ENCODE measurements at places on chromosomes 3 and 15.

DNA sequence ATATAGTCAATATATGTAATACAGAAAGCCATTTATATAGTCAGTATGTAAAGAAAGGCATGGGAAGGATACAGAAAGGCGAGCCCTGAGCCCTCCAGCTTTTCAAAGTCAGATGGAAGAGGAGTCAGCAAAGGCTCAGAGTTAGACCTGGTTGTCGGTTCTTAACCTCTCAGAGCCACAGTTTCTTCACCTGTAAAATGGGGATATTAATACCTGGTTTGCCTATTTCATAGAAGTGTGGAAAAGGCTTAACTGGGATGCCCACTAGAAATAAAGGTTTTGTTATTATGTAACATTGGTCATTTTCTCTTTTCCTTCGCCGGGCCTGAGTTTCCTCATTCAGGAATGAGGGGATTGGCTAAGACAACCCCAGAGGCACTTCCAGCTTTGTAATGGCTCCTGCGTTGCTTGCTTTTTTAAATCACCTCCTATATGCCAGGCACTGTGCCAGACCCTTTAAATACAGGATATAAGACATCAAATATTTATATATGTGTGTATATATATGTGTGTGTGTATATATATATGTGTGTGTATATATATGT lies 2.4 kb downstream of the CRELD1 start:
- DNase-seq: no peak

DNA sequence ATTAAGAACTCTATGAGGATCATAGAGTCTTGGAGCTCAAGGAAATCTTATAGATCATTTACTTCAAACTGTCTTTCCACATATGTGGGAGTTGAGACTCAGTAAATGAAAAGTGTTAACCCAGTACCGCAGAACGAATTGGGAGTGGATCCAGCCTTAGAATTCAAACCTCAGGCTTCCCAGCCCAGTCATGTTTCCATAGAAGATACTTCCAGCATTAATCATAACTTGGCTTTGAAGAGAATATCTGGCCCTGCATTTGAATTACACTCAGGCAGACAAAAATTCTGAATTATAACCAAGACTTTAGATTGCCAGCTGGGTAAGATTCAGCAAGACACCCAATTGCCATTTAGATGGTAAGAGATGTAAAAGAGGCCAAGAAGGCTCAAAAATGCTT lies 972.0 kb downstream of the TUSC7 start:
- DNase-seq: no peak

GRCh38 chr15:82570721-82571508 lies 30.7 kb upstream of the RPS17 start:
- DNase-seq: no peak

DNA sequence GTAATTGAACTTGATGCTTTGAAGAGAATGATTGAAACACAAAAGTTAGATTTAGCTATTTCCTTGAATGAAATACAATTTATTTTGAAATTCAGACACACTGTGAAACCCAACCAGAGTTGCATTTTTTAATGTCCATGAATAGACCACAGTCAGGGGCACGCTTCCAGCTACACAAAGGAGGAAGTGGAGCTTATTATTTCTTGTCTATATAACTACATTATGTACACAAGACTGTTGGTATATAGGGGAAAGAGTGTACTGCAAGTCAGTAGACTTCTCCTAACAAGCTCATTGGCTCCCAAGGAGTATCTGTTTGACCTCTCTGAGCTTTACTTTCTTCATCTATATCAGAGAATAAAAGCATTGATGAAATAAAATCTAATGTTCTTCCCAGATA lies 326.2 kb downstream of the RYR3 start:
- DNase-seq: no peak

DNA sequence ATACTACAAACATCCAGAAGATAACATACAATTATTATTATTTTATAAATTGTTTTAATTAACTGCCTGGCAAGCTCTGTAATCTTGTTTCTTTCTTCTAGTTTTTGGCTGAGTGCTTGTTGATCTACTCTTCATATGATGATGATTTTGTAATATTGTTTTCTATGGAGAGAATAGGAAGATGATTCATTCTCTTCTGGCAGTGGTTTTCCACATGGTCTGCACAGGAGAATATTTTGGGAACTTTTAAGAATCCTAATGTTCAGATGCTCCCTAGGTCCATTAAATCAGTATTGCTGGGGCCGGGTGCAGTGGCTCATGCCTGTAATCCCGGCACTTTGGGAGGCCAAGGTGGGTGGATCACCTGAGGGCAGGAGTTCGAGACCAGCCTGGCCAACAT lies 37.6 kb downstream of the CACNA2D3 start:
- no peak for DNase-seq

DNA sequence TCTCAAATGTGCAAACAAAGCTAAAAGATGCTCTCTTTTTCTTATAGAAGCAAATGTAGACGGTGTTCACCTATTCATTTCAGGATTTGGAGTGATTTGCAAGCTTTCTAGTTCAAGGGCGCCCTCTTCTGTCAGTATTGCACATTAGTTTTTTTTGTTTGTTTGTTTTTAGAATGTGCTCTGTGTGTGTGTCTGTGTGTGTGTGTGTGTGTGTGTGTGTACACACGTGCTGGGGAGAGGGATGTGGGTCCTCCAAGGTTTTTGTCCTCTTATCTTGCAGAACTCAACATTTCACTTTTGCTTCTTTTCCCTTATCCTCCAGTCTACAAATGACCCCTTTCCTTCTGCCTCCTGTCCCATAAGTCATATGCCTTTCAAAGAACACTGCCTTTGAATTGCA lies 23.5 kb downstream of the DNAH1 start:
- peak; percentile 68 for DNase-seq

- no peak for DNase-seq
Measured at GRCh38 chr3:111012388-111013248, 59.0 kb upstream of the NECTIN3 start.

DNA sequence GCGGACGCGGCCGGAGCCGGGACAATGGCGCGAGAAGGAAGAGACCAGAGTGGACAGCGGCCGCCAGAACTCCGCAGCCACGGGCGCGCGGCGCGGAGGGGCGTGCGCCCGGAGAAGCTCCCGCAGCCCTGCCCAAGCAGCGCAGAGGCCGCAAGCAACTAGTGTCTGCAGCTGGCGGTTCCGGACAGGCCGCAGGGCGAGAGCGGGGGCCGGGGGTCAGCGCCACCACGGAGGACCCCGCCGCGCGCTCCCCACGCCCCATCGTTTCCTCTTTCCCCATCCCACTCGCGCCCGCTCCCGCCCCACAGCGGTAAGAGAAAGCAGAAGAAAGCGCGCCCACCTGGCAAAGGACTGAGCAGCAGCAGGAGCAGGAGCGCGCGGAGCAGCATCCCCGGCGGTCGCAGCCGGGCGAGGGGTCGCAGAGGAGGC lies 440 bp downstream of the PRTG start:
- DNase-seq: no peak

- no peak for DNase-seq
Measured at GRCh38 chr15:98397419-98397818, 250.9 kb upstream of the IGF1R start.

- DNase-seq: no peak
Measured at GRCh38 chr15:89475661-89476060, 20.7 kb downstream of the RHCG start.

- no peak for DNase-seq
Measured at GRCh38 chr3:82509106-82509842, 747.8 kb upstream of the GBE1 start.
